Stimulated activated CD8-positive, alpha-beta memory T cell treated with anti-CD3 and anti-CD28 coated beads, Interleukin-4, amount 100 ng/mL, for 1 hour (primary cell): ENCODE measurements at places on chromosomes 1 and 21.

GRCh38 chr1:88768816-88769215, 84.7 kb downstream of the PKN2 start:
- DNase-seq: no peak

GRCh38 chr1:213369465-213369864, 318.4 kb downstream of the RPS6KC1 start:
- no peak for DNase-seq

GRCh38 chr1:183185941-183186490, at the start of gene LAMC2:
Gene LAMC2, plus strand, starts transcription at chr1:183186264. Its CDS starts 89 bp downstream, at chr1:183186353.
- DNase-seq: no peak

GRCh38 chr1:22239378-22239777, 96.5 kb upstream of the WNT4 start:
- no peak for DNase-seq

- no peak for DNase-seq
Measured at GRCh38 chr1:231421546-231421970, 529 bp downstream of the EGLN1 start.

GRCh38 chr1:62436039-62436465, 797 bp upstream of the USP1 start:
- peak; percentile 93 for DNase-seq

GRCh38 chr1:182286761-182287160, 104.8 kb downstream of the GLUL start:
- DNase-seq: no peak

- no peak for DNase-seq
Measured at GRCh38 chr1:115978292-115978941, 2.1 kb downstream of the SLC22A15 start.

- no peak for DNase-seq
Measured at GRCh38 chr1:88984569-88984968, 7.9 kb downstream of the KYAT3 start.

DNA sequence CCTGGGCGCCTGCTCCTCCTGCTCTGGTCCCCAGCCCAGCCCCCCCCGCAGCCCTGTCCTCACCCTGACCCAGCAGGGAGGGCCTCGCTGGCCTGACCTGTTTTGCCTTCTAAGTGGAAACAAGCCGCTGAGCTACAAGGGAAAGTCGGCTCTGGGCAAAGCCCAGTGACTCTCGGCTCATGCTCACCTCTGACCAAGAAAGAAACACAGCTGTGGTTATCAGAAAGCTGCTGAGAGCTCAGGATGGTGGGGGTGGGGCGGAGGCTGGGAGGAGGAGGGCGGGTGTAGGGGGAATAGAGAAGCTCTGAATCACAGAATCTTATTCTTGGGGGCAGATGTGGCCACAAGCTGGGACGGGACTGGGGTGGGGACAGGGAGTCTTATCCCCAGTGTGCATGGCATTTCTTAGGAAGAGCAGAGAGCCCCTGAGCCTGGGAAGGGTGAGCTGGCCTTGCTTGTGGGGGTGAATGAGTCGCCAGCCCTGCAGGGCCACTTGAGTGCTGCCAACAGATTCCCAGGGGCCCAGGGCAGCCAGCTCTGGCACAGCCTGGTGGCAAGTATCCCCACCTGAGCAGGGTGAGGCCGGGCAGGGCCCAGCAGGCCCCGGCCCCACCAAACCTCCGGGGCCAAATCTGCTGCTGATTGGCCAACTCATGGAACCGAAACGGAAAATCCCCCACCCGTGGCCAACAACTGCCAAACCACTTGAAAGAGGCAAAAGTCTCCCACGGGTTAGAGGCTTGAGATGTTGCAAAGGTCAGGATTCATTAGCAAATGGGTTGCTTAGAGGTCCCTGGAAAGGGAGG, 120.6 kb downstream of the SPSB1 start:
- DNase-seq: no peak

DNA sequence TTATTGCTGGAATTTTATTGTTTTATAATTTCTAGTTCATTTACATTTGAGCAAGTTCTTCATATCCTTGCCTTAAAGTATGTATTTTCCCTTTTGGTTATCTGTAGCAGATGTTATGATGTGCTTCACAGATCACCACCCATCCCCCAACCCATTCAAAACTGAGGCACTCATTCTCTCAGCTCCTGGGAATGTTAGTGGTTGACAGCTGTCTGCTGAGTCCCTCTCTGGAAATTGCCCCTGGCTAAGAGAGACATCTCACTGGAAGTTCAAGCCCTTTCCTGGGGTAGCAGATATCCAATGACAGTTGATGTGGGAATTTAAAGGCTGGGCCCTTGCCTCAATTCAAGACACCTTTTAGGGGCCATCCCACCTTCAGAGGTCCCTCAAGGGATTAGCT, 4.3 kb upstream of the DPYD start:
- no peak for DNase-seq

- no peak for DNase-seq
Measured at GRCh38 chr21:36917471-36918158, 48.9 kb downstream of the HLCS start.

GRCh38 chr1:5568321-5568720, 423.9 kb downstream of the NPHP4 start:
- DNase-seq: no peak

DNA sequence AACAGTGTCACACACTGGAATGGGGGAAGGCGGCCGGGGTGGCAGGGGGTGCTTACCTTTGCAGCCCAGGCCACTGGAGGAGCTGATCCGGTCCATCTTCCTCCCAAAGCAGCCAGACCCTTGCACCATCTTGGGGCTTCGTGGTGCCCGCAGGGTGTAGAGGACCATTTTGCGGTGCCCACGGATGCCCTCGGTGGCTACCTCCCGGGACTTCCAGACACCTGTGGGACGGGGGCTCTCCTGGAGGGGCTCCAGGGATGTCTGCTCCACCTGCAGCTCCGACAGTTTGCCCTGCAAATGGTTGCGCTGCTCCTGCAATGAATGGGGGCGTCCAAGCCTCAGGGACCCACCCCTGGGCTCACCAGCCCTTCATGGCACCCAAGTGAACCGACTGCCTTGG, 587 bp downstream of the NPPB start:
- DNase-seq: no peak
